ENCODE measurements at places on chromosomes 3 and 15.

DNA sequence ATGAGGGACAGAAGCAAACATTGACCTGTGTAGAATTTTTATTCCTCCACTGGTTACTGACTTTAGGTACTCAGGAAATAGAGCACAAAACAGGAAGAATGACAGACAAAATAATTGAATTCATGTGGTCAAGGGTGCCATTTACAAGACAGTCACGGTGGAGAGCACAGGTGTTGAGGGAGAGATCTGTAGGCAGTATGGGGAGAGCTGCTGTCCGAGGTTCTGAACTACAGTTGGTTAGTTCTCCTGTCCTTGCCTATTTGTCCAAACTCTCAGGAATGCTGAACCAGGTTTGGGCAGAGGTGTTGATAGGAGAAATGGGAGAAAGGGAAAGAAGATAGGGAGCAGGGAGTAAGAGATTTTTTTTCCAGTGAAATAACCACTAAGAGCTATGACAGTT lies 178.5 kb upstream of the ZBTB20 start:
- no peak for DNase-seq

DNA sequence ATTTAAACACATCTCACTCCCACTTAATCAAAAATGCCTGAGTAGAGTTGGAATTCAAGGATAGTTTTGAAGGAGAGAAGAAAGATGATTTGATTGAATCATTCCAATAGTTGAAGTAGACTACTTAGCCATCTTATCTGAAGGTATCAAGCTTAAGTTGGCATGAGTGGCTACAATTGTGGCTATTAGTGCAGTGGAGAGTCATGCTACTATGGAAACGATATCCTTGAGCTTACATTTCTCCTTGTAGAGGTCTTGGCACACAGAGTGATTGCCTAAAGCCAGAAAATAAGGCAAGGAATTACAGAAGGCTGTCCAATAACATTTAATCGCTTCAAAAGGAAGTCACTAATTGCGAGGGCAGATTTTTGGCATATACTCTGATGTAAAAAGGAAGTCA lies 1022.7 kb downstream of the IGSF11 start:
- no peak for DNase-seq

DNA sequence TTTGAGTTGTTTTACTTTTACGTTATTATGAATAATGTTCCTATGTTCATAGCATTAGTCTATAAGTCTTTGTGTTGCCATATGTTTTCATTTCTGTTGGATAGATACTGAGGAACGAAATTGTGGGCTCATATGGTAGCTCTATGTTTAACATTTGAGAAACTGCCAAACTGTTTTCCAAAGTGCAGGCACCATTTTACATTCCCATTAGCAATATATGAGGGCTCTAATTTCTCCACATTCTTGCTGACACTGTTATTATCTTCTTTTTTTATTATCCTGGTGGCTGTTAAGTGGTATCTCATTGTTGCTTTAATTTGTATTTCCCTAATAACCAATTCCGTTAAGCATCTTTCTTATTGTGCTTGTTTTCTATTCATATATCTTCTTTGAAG lies 1.8 kb upstream of the PIK3R4 start:
- no peak for DNase-seq

DNA sequence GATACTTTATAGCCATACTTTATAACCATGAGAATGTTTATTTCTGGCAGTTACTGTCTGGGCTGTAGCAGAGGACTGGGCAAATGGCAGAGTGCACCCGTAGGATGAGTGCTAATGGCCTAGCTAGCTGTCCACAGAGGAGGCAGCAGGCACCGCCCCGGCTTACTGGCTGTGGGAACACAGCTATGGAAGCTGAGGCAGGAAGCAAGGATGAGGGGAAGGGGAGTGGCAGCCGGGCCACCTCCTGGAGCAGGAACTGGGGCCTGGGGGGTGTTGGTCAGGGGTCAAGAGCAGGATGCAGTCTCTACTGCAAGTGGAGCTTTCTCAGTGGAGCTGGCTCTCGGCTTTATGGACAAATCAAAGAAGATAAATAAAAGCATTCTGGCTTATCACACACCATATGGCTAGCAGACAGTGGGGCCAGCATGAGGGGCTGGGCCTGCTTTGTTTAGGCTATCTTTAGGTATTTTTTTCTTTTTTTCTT lies 316.8 kb upstream of the CTDSPL start:
- DNase-seq: no peak

DNA sequence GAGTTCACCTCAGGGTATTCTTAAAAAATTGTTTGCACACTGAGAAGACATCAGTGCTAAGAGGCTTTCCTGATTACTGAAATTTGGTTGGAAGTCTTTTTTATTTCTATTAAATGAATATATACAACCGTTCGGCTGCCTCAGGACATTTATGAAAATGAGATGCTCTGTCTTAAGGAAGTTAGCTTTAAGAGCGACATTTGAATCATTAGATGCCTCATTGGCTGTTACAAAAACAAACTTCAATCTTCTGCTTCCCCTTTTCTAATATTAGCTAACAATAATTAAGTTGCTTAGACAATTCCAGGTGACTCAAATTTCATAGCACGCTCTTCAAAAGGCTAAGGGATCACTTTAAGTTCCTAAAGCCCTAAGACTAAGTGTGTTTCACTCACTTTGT lies 673.7 kb downstream of the FHIT start:
- no peak for DNase-seq
